AG08396 (cell line): ENCODE measurements at places on chromosomes 12 and 14.

DNA sequence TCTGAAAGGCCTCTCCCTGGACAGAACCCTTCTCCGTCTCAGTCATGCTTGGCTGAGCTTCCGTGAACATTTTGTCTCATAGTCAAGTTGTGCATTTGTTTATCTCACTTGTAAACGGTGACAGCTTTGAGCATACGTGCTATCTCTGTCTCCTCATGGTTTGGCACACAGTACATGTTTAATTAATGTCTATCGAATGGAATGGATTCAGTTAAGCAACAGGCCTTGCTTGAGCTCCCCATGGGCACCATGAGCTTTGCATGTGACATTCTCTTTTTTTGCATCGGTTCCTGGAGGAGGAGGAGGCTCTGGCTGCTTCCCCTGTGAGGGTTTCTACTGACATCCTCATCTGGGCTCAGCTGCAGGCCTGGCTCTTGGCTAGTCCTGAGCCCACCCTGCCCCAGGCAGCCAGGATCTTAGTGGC is 80.0 kb downstream of the PRIMA1 start:
- no peak for DNase-seq

DNA sequence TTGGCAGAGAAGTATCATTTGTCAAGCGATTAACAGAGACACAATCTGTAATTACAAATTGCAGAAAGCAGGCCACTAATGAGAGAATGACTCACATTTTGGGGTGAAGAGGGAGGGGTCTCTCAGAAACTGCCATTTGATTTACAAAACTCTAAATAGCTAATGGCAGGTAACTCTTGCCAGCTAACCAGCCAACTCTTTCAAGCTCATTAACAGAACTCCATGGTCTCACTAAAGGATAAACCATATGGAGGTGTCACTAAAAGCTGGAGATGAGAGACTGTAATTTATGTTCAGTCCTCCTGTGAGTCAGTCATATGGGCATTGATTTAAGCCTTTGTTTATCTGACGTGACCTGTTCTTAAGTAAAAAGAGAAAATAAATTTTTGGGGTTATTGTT is 336.4 kb downstream of the FOXG1 start:
- DNase-seq: no peak

- no peak for DNase-seq
Measured at GRCh38 chr14:77177702-77178101, 3.9 kb upstream of the TMEM63C start.

DNA sequence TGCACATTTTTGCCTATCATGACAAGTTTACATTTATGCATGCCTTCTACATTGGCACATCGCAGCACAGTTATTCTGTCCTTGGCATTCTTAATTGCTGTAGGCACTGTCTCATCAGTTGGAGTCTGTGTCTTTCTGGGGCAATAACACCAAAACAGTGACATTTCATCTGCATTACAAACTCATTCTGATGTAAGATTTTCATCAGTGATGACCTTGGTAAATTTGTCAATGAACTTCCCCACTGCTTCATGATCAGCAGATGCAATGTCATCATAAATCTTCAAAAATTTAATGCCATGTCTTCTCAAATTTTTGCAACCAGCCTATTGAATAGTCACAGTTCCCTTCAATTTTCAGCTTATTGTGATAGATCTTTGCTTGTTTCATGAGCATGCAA is 85.5 kb downstream of the CAPZA3 start:
- DNase-seq: no peak

- no peak for DNase-seq
Measured at GRCh38 chr14:71621276-71621675, 311.0 kb upstream of the RGS6 start.
